Activated T-cell treated with anti-CD3 and anti-CD28 coated beads, Interleukin-2, amount 50 U/mL, for 48 hours (primary cell): ENCODE measurements at places on chromosomes 5 and 9.

DNA sequence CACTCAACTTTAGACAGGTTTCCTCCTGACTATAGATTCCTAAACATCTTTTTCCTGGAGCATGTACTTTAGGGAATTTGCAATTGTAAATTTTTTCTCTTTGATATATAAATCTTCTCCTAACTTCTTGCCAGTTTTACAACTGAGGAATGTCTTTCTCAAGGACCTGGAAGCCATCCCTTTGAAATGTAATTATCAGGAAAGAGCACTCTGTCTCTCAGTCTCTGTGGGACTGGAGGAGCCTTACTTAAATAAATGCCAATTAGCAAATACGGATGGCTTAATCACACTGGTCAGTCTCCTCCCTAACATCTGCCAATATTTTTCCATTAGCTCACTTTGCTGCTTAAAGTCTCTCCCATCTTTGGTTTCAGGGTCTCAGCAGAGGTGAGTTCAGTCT is 344.3 kb upstream of the ARRDC3 start:
- no peak for DNase-seq

GRCh38 chr5:105740242-105740641 is 1930.5 kb downstream of the EFNA5 start:
- no peak for DNase-seq

GRCh38 chr5:157864067-157864466 is 5.1 kb upstream of the CLINT1 start:
- DNase-seq: no peak

- no peak for DNase-seq
These were observed 40.3 kb upstream of the EQTN start for GRCh38 chr9:27337236-27337635.

- DNase-seq: no peak
These were observed 208.1 kb downstream of the SNX18 start for GRCh38 chr5:54725391-54726280.

- DNase-seq: no peak
These were observed 45.2 kb downstream of the HSD17B3 start for GRCh38 chr9:96256800-96257199.

GRCh38 chr9:133044661-133045060 is 13.9 kb downstream of the GTF3C5 start:
- no peak for DNase-seq

DNA sequence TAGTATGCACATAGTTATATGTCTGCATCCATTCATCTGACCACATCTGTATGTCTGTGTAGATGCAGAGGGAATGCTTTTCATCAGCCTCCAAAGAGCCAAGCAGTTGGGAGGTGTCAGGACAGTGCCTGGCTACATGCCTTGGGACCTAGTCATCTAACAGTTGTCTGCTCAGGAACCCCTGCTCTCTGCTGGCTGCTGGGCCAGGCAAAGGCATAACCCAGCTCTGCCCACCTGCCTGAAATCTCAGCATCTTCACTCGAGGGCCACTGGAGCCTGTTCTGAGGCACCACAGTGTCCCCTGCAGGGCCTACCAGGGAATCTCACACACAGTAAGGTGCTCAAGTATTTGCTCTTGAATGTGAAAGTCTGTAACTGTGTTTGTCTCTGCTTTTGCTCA is 3.7 kb downstream of the C9orf50 start:
- DNase-seq: no peak

DNA sequence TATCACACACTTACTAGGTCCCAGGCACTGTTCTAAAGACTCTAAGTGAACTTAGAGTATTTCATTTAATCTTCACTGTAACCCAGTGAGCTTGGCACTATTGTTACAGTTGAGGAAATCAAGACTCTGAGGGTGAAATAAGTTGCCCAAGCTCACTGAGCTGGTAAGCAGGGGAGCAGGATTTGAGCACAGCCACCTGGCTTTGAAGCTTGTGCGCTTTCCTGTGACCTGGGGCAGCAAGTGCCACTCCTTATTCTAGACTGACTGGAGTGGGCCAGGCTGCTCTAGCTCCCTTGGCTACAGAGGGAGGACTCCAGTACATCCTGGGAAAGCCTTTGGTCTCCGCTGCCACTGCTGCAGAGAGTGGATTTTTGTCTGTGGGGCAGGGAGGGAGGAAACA is 50.0 kb downstream of the RGS3 start:
- DNase-seq: no peak

DNA sequence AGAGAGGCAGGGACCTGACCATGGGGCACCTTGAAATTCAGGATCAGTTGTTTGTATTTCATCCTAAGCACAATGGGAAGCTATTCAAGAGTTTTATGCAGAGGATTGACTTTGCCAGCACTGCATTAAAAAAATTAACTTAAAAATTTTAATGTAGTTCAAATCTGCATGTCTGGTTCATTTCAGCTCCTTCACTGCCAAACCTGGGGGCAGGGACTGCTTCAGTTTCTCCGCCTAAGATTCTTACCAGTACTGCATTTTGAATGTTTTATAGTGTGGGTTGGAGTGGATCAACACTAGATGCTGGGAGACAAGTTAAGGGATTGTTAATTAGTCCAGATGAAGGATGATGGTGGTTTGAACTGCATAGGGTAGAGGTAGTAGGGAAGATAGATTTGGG is 15.7 kb upstream of the MSMP start:
- DNase-seq: no peak
